ENCODE measurements at places on chromosomes 5 and 9.

- peak; percentile 59 for DNase-seq
Observed at GRCh38 chr5:151150471-151151262, 6.9 kb downstream of the ANXA6 start.

DNA sequence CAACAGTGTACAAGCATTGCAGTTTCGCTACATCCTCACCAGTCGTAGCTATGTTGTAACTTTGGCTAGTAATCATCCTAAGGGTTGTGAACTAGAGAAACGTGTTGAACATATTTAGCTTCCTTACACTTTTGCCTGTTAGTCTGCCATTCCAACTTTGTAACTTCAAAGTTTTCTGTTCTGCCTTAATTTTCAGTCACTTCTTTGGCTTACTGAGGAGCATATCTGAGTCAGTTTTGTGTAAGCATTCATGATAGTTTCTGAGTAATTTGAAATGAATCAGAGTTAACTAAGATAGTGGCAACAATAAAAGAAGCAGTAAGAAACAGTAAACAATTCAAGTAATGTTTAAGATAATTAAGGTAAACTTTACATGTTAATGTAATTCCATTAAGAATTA is 58.9 kb upstream of the MCCC2 start:
- peak; percentile 25 for DNase-seq

DNA sequence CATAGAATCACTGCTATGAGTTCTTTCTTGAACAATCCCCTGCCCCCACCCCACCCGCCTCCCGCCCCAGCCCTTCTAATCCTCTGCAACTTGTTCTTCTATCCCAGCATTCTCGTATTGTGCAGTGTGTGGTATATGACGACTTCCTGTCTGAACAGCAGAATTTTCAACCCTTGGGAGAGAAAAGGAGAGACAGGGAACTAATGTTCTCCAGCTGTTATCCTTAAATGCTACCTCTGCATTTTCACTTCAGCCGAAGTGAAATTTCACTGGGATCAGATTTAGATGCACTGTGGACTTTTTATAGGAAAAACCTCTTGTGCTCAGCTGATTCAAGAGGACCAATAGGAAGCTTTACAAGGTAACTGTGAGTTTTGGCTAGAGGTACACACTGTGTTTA is 2.2 kb downstream of the FBXL7 start:
- peak; percentile 50 for DNase-seq

DNA sequence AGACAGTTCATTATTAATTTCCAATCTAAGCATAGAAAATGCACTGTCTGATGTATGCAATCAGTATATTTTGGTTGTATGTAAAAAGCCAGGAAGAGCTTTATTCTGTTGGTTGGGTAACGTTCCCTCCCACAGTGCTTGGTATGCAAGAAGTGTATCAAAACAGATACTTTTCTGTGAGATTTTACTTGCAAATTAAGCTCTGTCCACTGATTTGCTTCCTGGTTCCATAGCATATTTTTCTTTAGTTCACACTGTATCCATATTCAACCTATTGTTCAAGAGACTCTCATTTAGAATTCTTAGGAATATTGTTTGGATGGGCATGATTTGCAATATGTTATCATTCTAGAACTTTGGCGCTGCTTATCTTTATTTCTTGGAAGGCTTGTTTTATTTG is 47.4 kb downstream of the RNF180 start:
- no peak for DNase-seq

DNA sequence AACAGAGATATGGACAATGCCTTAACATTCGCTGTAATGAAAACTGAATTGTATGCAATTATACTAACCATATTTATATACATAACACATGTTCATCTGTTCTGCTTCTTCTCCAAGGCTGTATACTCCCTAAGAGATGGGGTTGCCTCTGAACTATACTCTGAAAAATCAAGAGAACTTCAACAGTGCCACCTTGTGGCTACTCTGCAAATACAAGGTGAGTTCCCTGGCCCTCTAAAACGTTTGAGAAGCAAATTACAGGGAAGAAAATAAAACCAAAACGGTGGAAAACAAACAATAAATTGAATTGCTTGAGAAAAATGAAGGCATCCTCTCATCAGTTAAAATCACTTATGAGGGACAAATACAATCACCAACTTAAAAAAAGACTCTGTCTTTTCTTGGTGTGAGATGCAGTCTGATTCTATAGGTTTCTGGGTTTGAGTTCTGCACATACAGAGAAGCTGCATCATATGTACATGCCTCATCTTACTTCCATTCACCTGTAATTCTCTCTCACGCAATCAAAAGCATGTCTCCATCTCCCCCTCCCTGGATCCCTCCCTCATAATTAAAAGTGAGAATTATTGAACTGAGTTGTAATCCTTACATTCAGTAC is 98.6 kb downstream of the FBXW11 start:
- peak; percentile 71 for DNase-seq

GRCh38 chr9:28050046-28050445 is 476.8 kb upstream of the C9orf72 start:
- no peak for DNase-seq

DNA sequence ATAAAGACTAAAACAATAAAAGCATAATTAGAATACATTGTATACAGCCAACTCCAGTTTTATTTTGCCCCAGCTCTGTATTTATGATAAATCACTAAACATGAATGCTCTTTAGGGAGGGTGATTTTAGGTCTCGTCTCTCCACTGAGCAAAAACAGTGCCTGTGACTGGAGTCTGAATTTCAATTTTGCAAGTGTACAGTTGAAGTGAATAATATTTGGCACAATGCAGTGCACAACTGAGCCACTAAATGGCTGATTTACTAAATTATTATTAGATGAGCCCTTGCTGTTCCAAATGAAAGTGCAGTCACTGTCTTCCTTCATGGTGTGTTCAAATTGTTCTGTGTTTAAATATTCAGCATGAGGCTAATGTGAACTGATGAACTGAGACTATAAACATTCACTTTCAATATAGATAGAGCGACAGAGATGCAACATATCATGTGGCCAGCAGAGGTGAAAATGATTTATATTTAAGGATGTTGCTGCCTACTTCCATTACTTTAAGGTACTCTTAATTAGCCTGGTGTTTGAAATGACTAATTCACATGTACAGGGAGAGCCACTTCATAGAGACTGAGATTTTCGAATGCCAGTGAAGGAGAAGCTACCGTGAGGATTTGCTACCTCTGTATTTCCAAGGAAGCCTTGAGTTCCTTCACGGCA is 375.1 kb downstream of the EBF1 start:
- no peak for DNase-seq

- no peak for DNase-seq
Observed at GRCh38 chr5:124398460-124398859, 348.0 kb downstream of the ZNF608 start.

DNA sequence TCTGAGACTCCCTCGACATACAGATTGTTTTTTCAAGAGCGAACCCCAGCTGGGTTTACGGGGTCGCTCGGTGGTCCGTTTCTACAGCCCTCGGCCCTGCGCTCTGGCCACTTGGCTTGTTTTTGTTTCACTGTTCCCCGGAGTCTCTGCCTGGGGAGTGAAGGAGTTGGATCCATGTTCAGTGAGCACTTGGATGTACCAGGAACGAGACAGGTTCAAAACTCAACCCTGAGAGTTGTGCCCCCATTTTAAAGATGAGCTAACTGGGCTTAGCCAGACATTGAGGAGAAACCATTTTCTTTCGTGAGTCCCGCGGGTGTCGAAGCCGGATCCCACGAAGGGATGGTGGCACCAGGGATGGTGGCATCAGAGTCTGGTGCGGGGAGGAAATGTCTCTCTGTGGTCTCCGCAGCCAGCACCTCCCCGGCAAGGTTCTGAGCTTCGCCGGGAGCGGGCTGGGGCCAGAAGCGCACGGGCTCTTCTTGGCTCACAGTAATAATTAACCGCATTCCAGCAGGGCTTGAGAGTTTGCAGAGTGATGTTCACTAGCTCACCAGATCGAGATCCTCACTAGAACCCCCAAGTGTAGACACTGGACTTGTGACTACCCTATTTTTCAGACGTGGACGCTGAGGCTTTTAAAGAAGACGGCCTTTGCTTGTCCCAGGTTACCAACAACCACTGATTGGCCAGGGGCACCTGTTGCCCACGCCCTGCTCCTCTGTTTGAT is 1.0 kb downstream of the MSX2 start:
- DNase-seq, result no peak

GRCh38 chr9:12696931-12697622 is 3.9 kb downstream of the TYRP1 start:
- DNase-seq, result peak; percentile 49

DNA sequence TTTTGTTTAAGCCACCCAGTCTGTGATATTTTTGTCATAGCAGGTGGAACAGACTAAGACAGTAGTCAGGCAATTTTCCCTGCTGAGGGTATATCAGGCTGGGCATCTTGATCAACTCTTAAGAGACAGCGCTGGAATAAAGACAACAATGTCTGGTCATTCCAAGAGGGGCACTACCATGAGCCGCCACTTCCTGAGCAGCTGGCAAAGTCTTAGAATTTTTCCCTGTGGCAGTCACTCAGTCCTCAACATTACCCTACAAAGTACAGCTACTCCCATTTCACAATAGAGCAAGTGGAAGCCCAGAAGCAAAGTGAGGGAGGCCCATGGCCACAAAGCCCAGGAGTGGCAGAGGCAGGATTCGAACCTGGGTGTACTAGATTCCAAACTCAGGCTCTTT is 74.8 kb downstream of the SH3PXD2B start:
- no peak for DNase-seq
